ENCODE measurements at places on chromosomes 2 and 18. TPM values are rescaled to one million over a fixed set of nuclear protein-coding genes. Genes with fewer than 3 reads are reported as not detected.

- DNase-seq, result no peak
These were observed 141.4 kb downstream of the KCTD1 start for GRCh38 chr18:26406854-26407517.

The ZBTB7C gene
- not detected for total RNA-seq

GRCh38 chr2:161352719-161353118, 44.5 kb downstream of the PSMD14 start:
- DNase-seq, result no peak

GRCh38 chr2:54763636-54764291, 40.3 kb downstream of the EML6 start:
- DNase-seq, result peak; percentile 29

- DNase-seq, result no peak
These were observed 40.1 kb downstream of the NRP2 start for GRCh38 chr2:205722283-205722918.

The UGT1A5 gene
- total RNA-seq, result not detected

The RGPD4 gene
- total RNA-seq, result not detected
